ENCODE measurements at places on chromosomes 1 and 21. TPM values are rescaled to one million over a fixed set of nuclear protein-coding genes. Genes with fewer than 3 reads are reported as not detected.

The JUN gene
- 70.1 TPM for polyA plus RNA-seq

The IFNAR2 gene
- polyA plus RNA-seq = 14.7 TPM

The HDAC1 gene
- 159 TPM for polyA plus RNA-seq

The TNFSF4 gene
- 1.2 TPM for polyA plus RNA-seq

The TCHHL1 gene
- not detected for polyA plus RNA-seq

The LRRC3 gene
- polyA plus RNA-seq = 1.9 TPM

The SLC35F3 gene
- polyA plus RNA-seq = 11.7 TPM

The PRAMEF11 gene
- polyA plus RNA-seq = not detected

The IL10 gene
- not detected for polyA plus RNA-seq

The FMN2 gene
- polyA plus RNA-seq = not detected

The GFI1 gene
- 0.13 TPM for polyA plus RNA-seq

The TINAGL1 gene
- 189 TPM for polyA plus RNA-seq

The TMPRSS15 gene
- polyA plus RNA-seq = not detected

The TTC34 gene
- polyA plus RNA-seq = 0.01 TPM
